Adrenal gland (tissue), 19 donors: ENCODE measurements at places on chromosomes 12 and 14. TPM values are rescaled to one million over a fixed set of nuclear protein-coding genes. Genes with fewer than 3 reads are reported as not detected.

The LRTM2 gene
- not detected for polyA plus RNA-seq

The SFSWAP gene
- polyA plus RNA-seq = 20.9 TPM

The DDN gene
- 0.17 TPM for polyA plus RNA-seq

The OR2AP1 gene
- polyA plus RNA-seq = not detected

The RND1 gene
- 2.9 TPM for polyA plus RNA-seq

The NRIP2 gene
- polyA plus RNA-seq = 1.9 TPM

The ARG2 gene
- 3.2 TPM for polyA plus RNA-seq

The GLIPR1L1 gene
- not detected for polyA plus RNA-seq

The CCDC175 gene
- polyA plus RNA-seq = 0.77 TPM

The LRRC23 gene
- polyA plus RNA-seq = 29.0 TPM

The PPP1R12A gene
- 27.9 TPM for polyA plus RNA-seq

The ITPK1 gene
- 148 TPM for polyA plus RNA-seq

The KLRG1 gene
- polyA plus RNA-seq = 1.2 TPM

The KERA gene
- not detected for polyA plus RNA-seq

The KRT3 gene
- polyA plus RNA-seq = not detected

The SMARCC2 gene
- polyA plus RNA-seq = 22.8 TPM

GRCh38 chr14:53406519-53406918 lies 253.4 kb upstream of the DDHD1 start:
- no peak for DNase-seq

DNA sequence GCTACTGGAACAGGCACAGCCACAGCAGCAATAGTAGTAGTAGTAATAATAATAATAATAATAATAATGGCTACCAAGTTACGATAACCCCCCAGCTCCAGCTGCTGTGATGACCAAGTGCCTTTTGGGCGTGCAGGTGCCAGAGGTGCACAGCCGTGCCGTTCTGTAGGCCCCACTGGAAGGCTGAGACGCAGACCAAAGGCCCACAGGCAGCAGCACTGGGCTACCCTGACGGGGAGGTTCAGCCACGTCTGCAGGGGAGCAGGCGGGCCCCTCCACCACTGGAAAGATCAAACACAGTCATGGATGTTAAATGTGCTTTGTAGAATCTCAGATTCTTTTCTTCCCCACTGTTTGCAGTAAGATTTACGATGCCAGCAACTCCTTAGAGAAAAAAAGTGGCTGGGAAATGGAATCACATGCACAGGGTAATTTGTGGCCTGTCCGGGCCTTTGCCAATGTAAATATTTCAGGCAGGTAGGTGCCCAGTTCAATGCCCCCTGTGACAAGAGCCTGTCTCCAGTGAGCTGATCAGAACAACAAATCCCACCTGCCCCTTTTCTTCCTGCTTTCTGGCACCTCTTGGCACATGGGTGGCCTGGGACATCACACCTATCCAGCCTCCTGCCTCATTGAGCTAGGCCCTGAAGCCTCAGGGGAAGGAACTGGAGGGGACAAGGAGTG lies 32.6 kb downstream of the CCDC85C start:
- DNase-seq = no peak

DNA sequence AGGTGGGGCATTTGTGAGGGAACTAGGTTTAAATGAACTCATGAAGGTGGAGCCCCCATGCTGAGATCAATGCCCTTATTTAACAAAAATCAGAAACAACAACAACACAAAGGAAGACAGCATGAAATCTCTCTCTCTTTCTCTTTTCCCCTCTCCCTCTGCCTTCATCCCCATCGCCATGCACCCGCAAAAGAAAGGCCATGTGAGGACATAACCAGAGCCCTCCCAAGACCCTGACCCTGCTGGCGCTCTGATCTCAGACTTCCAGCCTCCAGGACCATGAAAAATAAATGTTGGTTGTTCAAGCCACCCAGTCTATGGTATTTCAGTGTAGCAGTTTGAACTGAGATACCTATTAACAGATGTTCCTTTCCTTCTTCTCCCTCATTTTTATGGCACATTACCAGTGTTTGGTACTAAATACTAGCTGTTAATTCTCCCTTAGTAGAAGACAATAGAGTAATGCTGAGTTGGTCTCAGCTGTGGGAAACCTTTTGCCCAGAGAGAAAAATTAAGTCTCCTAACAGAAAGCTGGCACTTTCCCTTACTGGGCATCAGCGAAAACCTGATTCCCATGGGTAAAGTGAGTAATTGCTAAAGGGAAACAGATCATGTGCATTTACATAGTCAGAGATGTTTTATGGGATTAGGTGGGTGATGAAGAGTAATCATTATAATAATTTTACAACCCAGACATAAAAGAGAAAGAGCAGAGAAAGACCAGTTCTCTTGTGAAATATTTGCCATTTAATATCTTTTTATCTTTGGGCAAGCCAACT lies 264.0 kb upstream of the PLEKHG7 start:
- no peak for DNase-seq

DNA sequence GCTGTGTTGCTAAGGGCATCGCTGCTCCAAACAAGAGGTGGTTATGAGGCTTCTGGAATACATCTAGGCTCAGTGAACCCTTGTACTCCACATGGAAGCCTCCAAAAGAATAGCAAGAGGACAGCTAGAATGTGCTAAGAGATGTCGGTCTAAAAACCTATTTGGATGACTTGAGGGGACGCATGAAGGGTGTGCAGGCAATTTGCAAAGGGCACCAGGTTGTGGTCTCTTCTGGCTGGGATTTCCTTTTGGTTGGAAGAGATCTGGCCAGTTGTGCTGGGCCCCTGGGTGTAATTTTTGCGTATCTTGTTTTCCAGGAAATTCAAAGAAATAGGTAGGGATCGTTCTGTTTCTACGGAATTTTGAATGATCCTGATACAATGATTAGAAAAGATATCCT lies 4.2 kb downstream of the TTC9 start:
- no peak for DNase-seq

GRCh38 chr12:88062474-88062873 lies 33.3 kb upstream of the C12orf50 start:
- DNase-seq = no peak

- no peak for DNase-seq
Measured at GRCh38 chr14:20197459-20197858, 6.8 kb downstream of the OR11G2 start.

DNA sequence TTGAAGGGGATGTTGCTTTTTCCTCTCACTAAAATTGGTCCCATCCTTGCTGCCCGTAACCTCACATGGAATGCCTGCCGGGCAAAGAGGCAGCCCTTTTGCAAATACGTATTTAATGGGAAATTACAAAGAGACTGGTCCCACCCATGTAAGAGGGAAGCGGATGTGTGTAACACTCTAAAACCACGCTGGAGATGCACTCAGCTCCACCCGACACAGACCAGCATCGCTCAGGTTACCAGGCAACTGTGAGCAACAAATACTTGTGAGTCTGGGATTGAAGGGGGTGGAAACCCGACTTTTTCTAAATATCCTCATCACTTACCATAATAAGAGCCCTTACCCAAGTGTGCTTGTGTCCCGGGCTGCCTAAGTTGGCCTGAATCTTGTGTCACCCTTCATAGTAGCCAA lies 47.7 kb downstream of the ELK3 start:
- DNase-seq = peak; percentile 82

GRCh38 chr12:45166056-45166455 lies 49.8 kb upstream of the ANO6 start:
- no peak for DNase-seq

GRCh38 chr12:122547330-122547729 lies 20.3 kb downstream of the KNTC1 start:
- no peak for DNase-seq

- DNase-seq = peak; percentile 88
Measured at GRCh38 chr14:60151715-60152114, 13.5 kb downstream of the DHRS7 start.

- DNase-seq = no peak
Measured at GRCh38 chr14:31283153-31283552, 75.6 kb upstream of the HECTD1 start.

- DNase-seq = no peak
Measured at GRCh38 chr12:54562750-54563356, 13.5 kb downstream of the PDE1B start.

- no peak for DNase-seq
Measured at GRCh38 chr14:95495538-95496025, 20.9 kb downstream of the SYNE3 start.

DNA sequence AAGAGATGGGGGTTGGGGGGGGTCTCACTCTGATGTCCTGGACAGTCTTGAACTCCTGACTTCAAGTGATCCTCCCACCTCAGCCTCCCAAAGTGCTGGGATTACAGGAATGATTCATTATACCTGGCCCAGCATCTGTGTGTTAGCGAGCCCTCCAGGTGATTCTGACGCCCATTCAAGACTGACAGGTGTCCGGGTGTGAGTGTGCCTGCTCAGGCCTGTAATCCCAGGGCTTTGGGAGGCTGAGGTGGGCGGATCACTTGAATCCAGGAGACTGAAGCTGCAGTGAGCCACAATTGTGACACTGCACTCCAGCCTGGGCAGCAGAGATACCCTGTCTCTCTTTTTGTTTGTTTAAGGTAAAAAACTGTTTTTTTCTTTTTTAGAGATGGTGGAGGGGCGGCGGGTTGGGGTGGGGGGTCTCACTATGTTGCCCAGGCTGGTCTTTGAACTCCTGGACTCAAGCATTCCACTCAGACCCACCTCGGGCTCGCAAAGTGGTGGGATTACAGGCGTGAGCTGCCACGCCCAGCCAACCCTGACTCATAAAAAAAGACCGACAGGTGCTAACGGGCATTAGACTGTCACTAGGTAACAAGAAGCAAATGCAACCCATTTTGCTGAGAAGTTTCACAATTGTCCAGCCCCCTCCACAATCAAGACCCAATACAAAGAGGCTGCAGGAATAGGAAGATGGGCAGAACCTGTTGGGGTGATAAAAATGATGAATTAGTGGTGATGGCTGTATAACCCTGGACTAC lies 4.7 kb downstream of the VSIG10 start:
- DNase-seq = no peak

- no peak for DNase-seq
Measured at GRCh38 chr12:26179826-26180225, 15.5 kb upstream of the SSPN start.

DNA sequence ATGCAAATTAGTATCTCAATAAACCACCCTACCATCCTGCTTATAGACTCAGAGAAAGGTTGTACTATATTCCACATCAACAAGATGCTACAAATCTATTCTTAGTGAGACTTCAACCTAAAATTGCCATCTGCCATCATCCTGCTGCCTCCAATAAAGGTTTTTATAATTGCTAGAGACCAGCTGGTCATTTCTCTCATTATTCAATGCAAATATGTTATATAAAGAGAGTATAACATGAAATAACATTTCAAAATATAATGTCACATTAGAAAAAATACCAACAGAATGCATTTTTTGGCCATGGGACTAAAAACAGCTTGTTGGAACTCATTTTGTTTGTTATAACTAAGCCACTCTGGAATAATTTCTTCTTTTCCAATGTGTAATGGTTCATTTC lies 247.3 kb downstream of the LRIG3 start:
- DNase-seq = no peak

DNA sequence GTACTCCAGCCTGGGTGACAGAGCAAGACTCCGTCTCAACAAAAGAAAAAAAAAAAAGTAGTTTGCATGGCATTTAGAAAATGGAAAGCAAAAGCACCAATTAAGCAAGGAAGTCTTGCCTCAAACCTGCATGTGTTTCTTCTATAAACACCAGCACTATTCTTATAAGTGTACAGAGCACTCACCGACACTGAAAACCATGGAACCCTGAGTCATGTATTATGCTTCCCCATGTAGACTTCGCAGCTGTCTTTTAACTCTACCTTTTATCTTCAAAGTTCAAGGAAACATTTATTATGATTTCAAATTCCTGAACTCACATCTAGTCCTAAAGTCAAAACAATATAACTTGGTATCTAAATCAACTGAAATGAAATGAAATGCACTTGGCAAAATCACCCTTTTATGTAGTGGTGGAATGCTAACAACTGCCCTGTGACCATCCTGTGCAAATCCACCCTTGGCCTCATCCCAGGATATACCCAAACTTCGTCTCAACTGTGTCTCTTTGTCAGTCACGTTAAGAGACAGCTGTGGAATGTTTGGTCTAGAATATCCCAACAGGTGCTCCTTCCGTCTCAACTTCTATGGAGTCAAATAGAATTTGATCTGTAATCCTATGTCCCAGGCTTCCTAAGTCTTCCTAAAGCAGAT lies 4.8 kb downstream of the BCAT1 start:
- no peak for DNase-seq

GRCh38 chr14:34056046-34056445 lies 105.2 kb upstream of the EGLN3 start:
- no peak for DNase-seq

DNA sequence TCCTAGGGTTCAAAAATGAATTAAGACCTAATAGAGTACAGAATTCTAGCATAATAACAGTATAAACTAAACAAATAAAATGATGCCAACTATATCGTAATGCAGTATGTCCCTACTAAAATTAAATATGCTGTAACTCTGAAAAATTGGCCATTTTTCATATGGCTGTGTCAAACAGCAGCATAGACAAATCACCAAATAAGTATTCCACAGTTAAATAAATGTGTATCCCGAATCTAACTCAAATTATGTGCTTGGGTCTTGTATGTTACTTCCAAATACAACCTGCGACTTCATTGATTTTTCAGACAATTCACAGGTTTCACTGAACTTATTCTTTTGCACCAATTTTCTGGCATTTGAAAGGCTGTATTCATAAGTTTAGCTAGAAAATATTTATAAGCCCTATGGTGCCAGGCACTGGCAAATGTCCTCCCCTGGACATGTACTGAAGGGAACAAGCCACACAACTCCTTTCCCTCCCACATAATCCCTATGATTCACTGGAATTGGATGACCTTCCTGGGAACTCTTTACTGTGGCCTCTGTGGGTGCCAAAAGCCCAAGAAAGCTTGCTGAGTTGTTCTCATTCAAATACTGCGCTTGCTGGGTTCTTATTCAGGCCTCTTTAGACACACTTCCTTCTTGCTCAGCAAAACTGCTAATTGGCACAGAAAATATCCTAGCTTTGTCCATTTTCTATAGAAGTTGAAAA lies 108.8 kb downstream of the KITLG start:
- DNase-seq = peak; percentile 65

DNA sequence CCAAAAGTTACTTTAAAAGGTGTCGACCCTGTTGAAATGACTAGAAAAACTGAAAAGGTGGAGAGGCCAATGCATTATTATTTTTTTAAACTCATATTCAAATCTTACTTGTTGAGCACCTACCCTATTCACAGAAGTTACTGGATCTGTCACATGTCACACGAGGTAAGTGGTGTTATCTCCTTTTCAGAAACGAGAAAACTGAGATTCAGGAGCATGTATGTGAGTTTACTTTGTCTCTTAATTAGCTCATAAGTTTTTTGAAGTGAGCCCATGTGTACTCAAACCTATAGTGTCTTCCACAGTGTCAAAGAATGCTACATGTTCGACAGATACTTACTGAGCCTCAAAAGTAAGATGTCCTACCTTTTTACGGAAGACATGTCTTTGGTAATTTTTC lies 81.8 kb upstream of the EGLN3 start:
- DNase-seq = no peak

DNA sequence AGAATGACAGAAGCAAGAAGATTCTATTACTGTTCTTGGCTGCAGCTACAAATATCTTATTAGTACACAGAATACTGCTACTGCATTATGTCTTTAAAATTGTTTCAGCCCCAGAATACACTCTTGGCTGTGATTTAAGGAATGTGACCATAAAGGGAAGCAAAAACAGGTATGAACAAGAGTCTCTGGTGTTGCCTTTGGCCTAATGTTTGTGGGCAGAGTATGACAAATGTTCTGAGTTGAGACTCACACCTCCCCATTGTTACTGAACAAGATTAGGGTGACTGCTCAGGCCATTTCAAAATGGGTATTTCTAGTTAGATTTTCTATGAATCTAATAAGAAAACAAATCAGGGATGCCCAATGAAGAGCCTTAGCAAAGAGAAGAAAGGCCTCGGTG lies 28.5 kb downstream of the TTC6 start:
- DNase-seq = no peak

- no peak for DNase-seq
Measured at GRCh38 chr12:19642345-19642744, 203.1 kb downstream of the AEBP2 start.
